Germinal center (tissue), 1 donor: ENCODE measurements at places on chromosomes 4 and X.

DNA sequence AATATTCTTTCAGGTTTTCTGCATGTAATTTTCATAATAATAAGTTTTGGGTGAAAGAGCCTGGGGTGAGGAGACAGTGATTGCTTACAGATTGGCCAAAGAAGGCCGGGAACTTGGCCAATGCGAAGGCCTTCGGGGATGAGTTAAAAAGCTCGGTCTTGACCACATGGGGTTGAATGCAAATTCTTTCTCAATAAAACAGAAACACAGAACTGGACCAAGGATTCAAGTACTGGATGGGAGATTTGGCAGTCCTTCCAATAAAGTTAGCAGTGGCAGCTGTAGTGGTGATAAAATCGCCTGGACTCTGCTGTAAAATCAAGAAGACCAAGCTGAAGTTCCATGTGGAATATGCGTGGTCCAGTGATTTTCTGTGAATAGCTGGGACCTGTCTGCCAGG is 282.2 kb upstream of the KLF3 start:
- no peak for DNase-seq

DNA sequence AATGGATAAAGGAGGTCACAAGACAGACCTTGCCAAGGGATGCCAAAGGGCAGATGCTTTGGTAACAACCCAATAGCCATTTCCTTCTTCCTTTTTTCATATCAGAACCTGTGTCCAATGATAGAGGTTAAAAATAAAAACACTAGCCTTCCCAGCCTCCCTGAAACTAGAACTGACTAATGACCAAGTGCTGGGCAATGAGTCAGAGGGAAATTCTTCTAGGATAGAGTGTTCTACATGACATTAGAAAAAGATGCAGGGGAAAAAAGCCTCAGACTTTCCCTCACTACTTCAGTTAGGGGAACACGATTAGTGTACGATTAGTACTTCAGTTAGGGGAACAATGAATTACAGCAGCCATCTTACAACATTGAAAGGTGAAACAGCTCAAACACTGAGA is 29.3 kb upstream of the FAM47C start:
- DNase-seq: no peak

DNA sequence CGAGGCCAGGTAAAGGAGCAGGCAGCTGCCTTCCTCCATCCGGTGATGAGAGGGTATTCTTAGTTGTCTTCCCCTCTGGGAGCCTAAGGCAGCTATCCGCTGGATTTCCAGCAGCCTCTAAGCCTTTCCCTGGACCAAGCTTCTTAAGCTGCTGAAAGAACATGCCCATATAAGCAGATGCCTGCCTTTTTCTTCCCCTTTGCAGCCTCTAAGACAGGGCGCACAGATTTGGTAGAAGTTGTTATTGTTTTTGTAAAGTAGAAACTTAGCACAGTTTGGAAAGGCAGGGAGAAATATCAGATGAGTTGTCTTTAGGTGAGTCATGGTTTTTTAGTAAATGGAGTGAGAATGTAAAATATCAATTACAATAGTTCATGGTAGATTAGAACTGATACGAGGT is 210.8 kb downstream of the ARHGAP10 start:
- DNase-seq: no peak

DNA sequence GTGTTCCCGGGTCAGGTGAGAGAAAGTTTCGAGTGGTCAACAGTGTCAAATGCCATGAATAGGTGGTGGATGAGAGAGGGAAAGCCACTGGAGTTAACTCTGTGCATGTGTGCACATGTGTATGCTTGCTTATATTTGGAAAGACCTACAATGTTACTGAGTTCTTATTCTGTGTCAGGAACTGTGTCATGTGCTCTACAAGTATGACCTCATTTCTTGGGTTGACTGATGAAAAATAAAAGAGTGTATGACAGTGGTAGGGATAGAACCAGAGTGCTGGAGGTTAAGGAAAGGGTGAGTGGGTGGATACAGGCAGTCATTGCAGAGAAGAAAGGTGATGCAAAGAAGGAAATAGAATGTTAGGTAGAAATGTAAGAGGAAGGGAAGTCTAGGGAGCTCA is 22.1 kb upstream of the DGKK start:
- no peak for DNase-seq

DNA sequence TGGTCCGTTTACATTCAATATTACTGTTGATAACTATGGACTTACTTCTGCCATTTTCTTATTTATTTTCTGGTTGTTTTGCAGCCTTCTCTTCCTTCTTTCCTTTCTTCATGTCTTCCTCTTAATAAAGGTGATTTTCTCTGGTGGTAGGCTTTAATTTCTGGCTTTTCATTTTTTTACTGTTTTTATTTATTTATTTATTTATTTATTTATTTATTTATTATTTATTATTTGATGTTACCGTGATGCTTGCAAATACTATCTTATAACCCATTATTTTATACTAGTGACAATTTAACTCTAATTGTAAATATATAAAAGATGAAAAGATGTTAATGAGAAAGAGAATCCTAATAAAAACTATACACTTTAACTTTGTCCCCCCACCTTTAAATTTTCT is 112.8 kb downstream of the SPIN3 start:
- no peak for DNase-seq

- DNase-seq: no peak
Measured at GRCh38 chr4:171441300-171441941, 371.8 kb upstream of the GALNTL6 start.

GRCh38 chr4:182062458-182062857 is 180.7 kb upstream of the TENM3 start:
- DNase-seq: no peak

DNA sequence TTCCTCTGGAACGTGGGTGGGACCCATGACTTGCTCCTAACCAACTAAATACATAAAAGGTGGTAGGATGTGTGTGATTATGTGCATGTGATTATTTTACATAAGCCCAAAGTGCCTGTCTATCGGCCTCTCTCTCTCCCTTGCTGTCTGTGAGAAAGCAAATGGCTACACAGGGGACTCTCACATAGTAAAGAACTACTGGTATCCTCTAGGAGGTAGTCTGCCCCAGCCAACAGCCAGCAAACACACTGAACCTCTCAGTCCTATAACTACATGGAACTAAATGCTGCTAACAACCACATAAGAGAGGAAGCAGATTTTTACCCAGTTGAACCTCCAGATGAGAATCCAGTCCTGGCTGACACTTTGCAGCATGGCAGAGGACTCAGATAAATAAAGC is 1249.4 kb downstream of the ADGRL3 start:
- DNase-seq: no peak

DNA sequence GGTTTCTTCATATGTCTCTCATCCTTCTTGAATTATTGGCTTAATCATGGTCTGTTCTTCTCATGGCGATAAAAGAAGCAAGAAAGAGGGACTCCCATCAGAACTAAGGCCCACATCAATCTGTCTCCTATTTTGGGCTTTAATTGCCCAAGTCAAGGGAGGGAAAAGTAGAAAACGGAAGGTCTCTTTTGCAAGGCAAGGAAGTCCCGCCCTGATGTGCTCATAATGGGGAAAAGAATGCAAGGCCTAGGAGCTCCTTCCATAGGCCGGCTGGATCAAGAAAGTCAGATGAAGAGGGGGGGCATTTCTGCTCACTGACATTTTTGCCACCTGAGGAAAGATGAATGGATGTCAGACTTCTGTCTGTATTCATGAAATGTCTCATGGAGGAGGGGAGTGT is 127.7 kb upstream of the RPS6KA3 start:
- DNase-seq: no peak

DNA sequence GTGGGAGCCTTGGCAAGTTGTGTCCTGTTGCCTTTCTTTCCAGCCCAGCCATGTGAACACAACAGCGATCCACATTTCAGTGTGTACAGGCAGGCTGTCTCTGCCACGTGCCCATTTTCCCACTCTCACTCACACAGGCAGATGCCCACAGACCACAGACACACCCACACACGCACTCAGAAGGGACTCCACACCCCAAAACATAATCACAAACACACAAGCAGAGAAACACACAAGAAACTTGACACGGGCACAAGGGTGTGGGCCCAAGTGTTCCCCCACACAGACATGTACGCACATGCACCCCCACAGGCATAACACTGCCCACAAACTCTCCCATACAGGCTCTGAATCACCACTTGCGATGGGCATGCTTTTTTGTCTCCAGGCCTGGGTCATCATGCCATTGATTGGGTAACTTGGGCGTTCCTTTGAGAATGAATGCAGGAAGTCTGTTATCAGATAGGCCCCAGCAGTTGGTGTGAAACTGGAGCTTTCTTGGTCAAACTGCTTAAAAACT is 84.3 kb downstream of the NBDY start:
- no peak for DNase-seq

DNA sequence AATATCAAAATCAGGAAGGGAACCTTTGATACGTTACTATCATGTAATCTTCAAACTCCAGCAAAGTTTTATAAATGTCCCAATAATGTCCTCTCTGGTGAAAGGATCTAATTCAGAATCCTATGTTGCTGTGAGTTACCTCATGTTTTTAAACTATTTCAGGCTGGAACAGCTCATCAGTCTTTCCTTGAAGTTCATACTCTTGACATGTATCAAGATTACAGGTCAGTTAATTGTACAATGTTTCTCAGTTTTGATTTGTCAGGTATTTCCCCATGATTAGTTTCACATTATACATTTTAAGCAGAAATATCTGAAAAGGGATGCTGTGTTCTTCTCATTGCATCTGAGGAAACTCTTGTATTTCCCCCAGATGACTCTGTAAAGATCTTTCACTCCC is 136.5 kb upstream of the HS3ST1 start:
- no peak for DNase-seq

DNA sequence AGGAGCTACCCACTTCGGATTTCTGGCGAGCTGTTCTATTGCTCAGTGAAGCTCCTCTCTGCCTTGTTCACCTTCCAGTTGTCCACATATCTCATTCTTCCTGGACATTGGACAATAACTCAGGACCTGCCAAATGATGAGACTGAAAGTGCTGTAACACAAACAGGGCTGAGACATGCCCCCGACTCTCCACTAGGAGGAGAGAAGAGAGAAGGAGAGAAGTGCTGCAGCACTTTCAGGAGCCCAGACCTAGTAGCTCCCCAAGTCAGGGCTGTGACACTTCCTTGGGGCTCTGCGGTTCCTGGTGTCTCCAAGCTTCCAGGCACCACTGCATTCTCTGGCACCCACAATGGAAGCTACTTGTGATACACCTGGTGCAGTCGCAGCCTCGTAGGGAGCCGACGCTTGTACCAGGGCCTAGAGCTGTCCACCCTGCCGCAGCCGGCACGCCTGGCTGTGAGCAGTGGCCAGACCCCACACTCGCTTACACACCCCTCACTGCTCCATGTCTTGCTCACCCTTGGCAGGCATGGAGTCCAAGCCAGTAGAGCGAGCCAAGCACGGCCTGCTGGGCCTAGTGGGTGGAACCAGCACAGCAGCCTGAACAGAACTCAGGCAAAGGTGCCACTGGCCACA is 234.9 kb downstream of the TECRL start:
- DNase-seq: no peak

DNA sequence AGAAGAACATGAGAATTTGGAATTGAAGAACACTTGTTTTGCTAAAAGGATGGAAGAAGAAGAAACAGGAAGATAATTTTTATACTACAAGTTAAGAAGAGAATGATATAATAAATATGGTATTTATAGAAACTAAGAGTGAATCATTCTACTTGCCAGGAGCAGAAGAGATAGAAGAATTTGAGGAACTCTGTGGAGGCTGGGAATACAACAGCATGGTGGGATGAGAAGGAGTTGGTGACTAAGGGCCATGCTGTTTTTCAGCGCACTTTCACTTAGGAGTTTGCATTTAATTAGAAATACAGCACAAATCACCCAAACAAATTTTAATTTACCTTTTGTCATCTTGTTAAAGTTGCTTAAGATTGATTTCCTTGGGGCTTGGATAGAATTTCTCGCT is 20.5 kb downstream of the HADH start:
- no peak for DNase-seq
